Stimulated activated CD4-positive, alpha-beta T cell treated with anti-CD3 and anti-CD28 coated beads, Interleukin-4, amount 100 ng/mL, for 1 hour (primary cell): ENCODE measurements at places on chromosomes 3 and 15.

DNA sequence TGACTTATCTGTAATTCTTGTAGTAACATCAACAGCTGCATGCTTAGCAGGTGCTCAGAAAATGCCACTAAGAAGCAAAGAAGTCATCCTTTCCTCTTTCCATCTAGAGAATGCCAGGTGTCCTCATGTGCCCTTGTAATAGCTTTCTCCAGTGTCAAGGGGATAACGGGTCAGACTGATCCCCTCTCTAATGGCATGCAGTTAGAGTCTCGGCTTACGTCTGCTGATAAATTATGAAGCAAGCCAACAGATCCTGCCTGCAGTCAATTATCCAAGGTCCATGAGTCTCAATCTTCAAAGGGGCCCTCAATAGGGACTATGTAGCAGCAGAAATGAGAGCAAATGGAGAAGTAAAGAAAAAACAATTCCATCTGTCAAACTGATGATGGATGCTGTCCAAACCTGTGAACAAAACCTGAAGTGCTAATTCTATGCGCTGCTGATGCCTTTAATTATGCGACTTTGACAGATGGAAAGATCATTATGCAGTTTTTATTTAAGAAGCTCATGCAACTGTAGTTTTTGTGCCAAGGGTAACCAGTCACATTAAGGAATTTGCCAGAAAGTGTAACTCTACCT is 162.8 kb upstream of the PEX5L start:
- no peak for DNase-seq

DNA sequence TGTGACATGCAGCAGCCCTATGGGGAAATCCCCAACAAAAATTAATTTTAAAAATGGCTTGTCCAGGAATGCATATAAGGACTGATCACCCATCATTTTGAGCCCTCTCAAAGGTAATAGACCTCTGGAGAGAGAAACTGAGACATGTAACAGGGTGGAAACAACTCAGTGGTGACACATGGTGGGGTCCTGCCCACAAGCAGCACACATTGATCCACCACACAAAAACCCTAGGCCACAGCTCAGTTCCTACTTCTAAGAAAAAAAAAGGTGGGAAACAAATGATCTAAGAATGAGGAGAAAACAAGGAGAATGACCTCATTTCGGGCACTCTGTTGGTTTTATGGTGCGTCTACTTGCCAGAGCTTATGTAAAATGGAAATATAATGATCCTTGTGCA is 1.9 kb upstream of the SLC41A3 start:
- no peak for DNase-seq

GRCh38 chr3:43010638-43011037 is 31.5 kb downstream of the GASK1A start:
- no peak for DNase-seq

- DNase-seq, result no peak
These were observed 25.7 kb upstream of the GALNT15 start for GRCh38 chr3:16148783-16149182.
